Breast epithelium (tissue), 4 donors: ENCODE measurements at places on chromosomes 13 and 19.

DNA sequence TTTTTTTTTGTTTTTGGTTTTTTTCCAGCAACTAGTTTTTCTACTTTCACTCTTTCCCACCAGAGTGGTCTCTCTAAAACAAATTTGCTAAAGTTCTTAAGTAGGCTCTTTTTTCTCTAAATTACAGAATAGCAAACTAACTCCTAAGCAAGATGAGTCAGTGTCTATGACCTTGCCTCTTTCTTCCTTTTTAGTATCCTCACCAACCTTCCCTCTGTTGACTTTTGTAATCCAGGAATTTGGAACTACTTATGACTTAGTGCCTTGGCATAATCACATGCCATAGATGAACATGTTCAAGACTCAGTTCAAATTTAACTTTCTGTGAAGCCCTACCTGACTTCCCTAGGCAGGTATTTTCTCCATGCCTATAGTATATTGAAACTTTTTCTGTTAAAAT is 32.3 kb upstream of the AKAP11 start:
- no peak overlapping the region for H3K4me3 ChIP-seq
- H3K27ac ChIP-seq: no peak overlapping the region
- no peak for DNase-seq
- H3K36me3 ChIP-seq: no peaks in the 10 kb centered on the region

DNA sequence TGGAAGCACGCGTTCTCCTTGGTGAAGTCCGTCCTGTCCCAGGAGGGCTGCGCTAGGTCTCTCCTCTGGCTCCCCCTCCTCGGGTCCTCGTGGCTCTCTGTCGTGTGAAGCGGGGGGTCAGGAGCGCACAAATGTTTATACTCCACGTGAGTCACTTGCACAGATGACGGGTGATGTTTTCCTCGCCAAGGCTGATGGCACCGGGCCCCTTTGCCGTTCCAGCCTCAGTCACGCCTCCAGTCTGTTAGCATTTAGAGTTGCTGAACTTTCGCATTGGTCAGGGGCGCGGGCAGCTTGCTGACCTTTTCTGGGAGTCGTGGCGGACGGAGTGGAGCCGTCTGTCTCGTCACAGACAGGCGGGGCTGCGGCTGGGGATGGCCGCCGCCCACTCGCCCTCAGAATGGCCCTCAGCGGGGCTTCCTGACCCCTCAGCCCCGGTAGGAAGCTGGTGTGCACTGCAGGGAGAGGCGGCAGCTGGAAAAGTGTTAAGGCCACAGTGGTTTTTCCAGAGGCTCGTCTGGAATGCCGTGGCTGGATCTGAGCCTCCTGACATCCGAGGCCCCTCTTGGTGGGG is 13.7 kb downstream of the KLHL26 start:
- H3K4me3 ChIP-seq: peak overlapping the region; percentile 57
- H3K27ac ChIP-seq: peak overlapping the region; percentile 67
- H3K36me3 ChIP-seq: no peaks in the 10 kb centered on the region
- H3K27me3 ChIP-seq: no peaks in the 10 kb centered on the region

DNA sequence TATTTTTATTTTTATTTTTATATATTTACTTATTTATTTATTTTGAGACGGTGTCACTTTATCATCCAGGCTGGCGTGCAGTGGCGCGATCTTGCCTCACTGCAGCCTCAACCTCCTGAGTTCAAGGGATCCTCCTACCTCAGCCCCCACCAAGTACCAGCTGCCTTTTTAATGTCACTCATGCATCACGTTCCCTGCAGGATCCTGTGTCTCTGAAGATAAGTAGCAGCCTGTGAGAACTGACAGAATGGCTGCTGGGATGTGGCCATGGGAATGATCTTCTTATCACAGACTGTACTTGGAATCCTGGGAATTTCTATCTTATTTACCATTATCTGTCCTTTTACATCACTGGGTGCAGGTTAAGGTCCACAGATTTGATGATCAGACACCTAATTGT is 9.2 kb upstream of the ZNF761 start:
- no peak for DNase-seq
- no peaks in the 10 kb centered on the region for H3K36me3 ChIP-seq
- no peak overlapping the region for H3K4me3 ChIP-seq
- H3K4me1 ChIP-seq: no peaks in the 10 kb centered on the region
- H3K27ac ChIP-seq: no peak overlapping the region

GRCh38 chr13:75812751-75813181 is 176.6 kb downstream of the LMO7 start:
- no peak overlapping the region for H3K4me3 ChIP-seq
- no peaks in the 10 kb centered on the region for H3K4me1 ChIP-seq
- no peak overlapping the region for H3K27ac ChIP-seq
- H3K27me3 ChIP-seq: no peaks in the 10 kb centered on the region

DNA sequence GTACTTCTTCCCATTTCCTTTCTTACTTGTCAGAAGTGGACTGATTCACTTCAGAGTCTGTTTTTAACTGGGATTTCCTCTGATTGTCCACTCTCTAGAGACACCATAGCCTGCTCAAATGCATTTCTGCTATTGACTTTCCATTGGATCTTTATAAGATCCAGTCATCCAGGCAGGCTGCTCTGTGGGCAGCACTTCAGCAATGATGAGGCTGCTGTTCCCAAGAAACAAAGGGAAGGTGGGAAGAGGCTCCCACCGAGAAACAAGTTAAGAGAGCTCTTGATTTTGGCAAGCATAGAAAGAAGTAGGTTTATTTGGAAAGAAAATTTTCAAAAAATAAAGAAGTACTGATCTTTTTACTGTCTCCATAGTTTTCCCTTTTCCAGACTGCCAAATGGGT is 125.8 kb upstream of the STARD13 start:
- H3K36me3 ChIP-seq: no peaks in the 10 kb centered on the region
- H3K4me3 ChIP-seq: no peak overlapping the region
- H3K4me1 ChIP-seq: no peaks in the 10 kb centered on the region
- H3K27me3 ChIP-seq: no peaks in the 10 kb centered on the region

- H3K27ac ChIP-seq: no peak overlapping the region
- H3K36me3 ChIP-seq: no peaks in the 10 kb centered on the region
- H3K4me3 ChIP-seq: no peak overlapping the region
- no peaks in the 10 kb centered on the region for H3K27me3 ChIP-seq
These were observed 20.7 kb upstream of the NANOS2 start for GRCh38 chr19:45935267-45935666.

GRCh38 chr13:111006506-111007031 is 91.7 kb upstream of the ANKRD10 start:
- no peaks in the 10 kb centered on the region for H3K4me1 ChIP-seq
- no peaks in the 10 kb centered on the region for H3K27me3 ChIP-seq
- peak overlapping the region; percentile 36 for H3K4me3 ChIP-seq
- no peaks in the 10 kb centered on the region for H3K36me3 ChIP-seq
- DNase-seq: no peak

GRCh38 chr13:31223215-31223614 is 23.4 kb downstream of the B3GLCT start:
- no peaks in the 10 kb centered on the region for H3K27me3 ChIP-seq
- no peaks in the 10 kb centered on the region for H3K36me3 ChIP-seq
- DNase-seq: no peak
- no peak overlapping the region for H3K27ac ChIP-seq
- no peak overlapping the region for H3K4me3 ChIP-seq
- H3K4me1 ChIP-seq: no peaks in the 10 kb centered on the region

DNA sequence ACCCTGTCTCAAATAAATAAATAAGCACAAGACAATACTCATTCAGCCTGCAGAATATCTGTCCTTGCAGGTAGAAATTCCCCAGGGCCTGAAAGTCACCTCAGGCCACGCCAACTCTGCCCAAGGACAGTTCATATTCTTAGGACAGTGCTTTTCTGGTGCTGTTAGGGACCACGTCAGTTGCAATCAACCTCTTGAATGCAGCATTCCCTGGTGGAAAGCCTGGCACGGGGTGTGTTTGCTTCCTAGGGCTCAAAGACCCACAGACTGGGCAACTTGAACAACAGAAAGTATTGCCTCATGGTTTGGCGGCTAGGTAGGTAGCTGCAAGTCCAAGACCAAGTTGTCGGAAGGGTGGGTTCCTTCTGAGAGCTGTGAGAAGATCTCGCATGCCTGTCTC is 160.3 kb downstream of the KCTD15 start:
- no peak for DNase-seq
- H3K4me1 ChIP-seq: no peaks in the 10 kb centered on the region
- H3K27ac ChIP-seq: no peak overlapping the region
- H3K27me3 ChIP-seq: no peaks in the 10 kb centered on the region

GRCh38 chr13:61086087-61086486 is 329.6 kb downstream of the PCDH20 start:
- DNase-seq: no peak
- no peak overlapping the region for H3K4me3 ChIP-seq
- no peaks in the 10 kb centered on the region for H3K4me1 ChIP-seq
- no peaks in the 10 kb centered on the region for H3K36me3 ChIP-seq
- H3K27ac ChIP-seq: no peak overlapping the region

- no peaks in the 10 kb centered on the region for H3K4me1 ChIP-seq
- no peak overlapping the region for H3K4me3 ChIP-seq
- no peak for DNase-seq
- no peak overlapping the region for H3K27ac ChIP-seq
- H3K27me3 ChIP-seq: no peaks in the 10 kb centered on the region
These were observed 186.4 kb downstream of the KLF5 start for GRCh38 chr13:73245246-73245645.

DNA sequence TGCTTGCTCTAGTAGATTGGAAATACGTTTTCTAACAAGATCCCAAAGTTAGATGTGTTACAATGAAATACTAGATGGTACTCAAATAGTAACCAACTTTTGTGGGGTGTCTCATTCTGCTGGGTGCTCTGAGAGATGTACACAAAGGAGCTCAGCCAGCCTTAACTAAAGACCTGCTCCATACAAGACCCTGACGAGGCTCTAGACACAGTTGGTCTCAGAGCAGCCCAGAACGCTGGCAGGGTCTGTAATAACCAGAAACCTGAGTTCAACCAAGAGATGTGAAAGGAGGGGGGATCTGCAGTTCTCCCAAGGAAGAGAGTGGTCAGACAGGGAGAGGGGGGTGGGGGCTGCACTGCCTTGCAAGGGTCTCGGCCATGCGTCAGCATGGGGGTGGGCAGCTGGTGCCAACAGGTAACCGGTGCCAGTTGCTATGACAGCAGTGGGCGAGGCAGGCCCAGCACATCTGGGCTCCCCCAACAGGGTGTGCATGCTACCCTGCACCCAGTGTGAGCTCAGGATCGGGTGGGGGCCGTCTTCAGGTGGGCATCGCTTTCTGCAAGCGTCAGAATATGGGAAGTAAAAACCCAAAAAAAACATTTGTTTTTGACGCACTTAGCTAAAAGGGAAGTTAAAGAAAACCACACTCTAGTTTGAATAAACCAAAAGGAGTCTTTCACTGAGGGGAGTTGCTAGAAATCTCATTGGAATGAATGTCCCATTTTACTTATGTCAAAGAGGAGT is 68.0 kb upstream of the GPR183 start:
- no peak overlapping the region for H3K4me3 ChIP-seq
- no peaks in the 10 kb centered on the region for H3K36me3 ChIP-seq
- no peaks in the 10 kb centered on the region for H3K4me1 ChIP-seq
- no peak for DNase-seq
- H3K27me3 ChIP-seq: no peaks in the 10 kb centered on the region

- no peak overlapping the region for H3K27ac ChIP-seq
- no peaks in the 10 kb centered on the region for H3K27me3 ChIP-seq
- no peaks in the 10 kb centered on the region for H3K36me3 ChIP-seq
- H3K4me3 ChIP-seq: no peak overlapping the region
- no peak for DNase-seq
These were observed 202.8 kb upstream of the TSC22D1 start for GRCh38 chr13:44778761-44779484.

DNA sequence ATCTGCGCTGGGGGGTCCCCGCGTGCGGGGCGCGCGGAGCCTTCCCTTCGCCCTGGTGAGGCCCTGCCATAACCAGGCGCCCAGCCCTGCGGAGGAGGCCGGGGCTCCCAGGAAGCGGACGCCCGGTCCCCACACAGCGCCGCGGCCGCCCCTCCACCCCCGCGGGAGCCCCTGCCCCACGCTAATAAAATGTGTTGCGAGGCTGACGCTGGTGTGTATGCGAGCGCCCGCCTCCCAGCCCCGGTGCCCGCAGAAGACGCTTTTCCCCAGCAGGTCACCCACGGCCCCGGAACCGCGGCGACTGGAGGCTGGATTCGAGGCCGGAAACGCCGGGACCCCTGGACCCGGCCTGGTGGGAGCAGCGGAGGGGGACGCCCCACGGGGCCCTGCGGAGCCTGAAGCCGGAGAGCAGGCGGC is 12.1 kb upstream of the CDC34 start:
- H3K4me3 ChIP-seq: no peak overlapping the region
- DNase-seq: no peak
- no peaks in the 10 kb centered on the region for H3K27me3 ChIP-seq
- H3K4me1 ChIP-seq: no peaks in the 10 kb centered on the region

DNA sequence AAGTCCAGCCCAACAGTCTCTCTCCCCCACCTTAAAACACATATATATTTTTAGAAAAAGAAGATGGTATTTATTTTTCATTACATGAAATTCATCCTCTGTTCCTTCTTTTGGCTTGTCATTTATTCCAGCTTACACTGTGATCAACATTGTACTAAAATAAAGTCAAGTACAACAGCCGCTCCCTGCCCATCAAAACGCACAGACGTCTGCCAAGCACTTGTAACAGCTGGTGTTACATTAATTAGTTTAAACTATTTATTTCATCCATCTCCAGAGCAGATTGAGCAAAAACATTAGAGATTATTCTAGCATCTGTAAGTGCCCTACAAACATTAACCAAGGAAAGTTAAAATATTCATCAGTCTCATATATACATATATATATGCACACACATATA is 350.5 kb downstream of the DACH1 start:
- H3K36me3 ChIP-seq: no peaks in the 10 kb centered on the region
- DNase-seq: no peak
- H3K4me1 ChIP-seq: no peaks in the 10 kb centered on the region
- H3K4me3 ChIP-seq: no peak overlapping the region
- no peaks in the 10 kb centered on the region for H3K27me3 ChIP-seq
- H3K27ac ChIP-seq: no peak overlapping the region

DNA sequence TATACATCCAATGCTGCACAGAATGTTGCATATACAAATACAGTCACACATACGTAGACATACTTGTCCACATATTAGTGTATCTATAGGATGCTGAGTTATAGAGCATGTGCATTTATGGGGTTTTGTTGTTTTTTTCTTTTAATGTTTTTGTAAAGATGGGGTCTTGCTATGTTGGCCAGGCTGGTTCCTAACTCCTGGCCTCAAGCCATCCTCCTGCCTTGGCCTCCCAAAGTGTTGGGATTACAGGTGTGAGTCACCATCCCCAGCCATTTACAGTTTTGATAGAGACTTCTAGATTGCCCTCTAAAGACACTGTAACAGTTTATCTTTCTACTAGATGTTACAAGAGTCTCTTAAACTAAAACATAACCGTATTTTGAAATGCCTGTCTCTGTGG is 14.3 kb downstream of the HNRNPUL1 start:
- peaks cover 34% of the 10 kb centered on the region for H3K36me3 ChIP-seq
- no peak overlapping the region for H3K27ac ChIP-seq
- DNase-seq: no peak
- H3K4me3 ChIP-seq: no peak overlapping the region
- no peaks in the 10 kb centered on the region for H3K4me1 ChIP-seq
- no peaks in the 10 kb centered on the region for H3K27me3 ChIP-seq
